ENCODE measurements at places on chromosomes 2 and 18.

DNA sequence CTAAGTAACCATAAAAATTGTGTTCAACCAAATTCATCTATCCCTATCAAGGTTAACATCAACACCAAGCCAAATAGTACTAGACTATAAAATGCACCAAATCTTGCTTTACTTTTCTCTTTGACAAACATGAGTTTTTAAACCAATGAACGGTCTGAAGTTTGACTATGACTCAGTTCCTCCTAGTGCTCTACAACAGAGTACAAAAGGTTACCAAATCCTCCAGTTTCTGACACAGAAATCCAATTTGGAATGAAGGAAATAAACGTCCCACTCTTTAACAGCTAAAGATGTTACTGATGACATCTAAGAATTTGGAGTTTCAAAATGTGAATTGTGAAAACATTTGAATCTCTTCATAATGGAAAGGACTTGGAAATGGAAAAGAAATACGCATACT, 11.8 kb upstream of the ACVR1 start:
- DNase-seq = no peak

- no peak for DNase-seq
Measured at GRCh38 chr2:43051338-43051737, 175.1 kb downstream of the ZFP36L2 start.

DNA sequence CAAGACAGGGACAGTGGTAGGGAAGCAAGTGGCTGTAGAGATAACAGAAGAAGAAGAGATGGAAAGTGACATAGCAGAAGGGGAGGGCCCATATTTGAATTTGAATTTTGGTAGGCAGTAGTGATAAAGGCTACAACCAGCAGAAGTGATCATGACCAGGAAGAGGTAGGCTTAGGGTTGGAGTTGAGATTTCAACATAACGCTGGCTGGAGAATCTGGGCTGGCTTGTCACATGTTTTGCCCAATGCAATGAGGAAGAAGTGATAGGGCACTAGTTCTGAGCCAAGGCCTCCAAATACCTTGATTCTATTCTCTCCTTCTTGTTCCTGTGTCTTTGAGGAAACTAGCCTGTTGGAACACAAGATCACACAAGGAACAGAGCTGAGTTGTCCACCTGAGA, 69.4 kb downstream of the SCG2 start:
- no peak for DNase-seq

DNA sequence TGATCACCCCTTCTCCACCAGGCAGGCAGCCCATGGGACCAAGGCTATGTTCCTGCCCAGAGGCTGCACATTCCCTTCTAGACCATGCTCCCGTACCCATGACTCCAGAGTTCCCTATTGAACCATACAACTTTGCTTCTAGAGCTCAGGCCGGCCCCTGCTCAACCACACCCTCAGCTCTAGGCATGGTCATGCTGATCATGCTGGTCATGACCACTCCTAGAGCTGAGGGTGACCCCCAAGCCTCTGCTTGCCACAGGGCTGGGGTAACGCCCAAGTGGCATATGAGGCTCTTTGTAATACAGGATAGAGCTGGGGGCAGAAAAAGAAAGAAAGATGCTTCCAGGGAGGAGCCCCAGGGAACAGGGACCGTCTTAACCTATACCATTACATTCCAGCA, 301.8 kb downstream of the SP3 start:
- no peak for DNase-seq

GRCh38 chr2:9837451-9837850, 5.8 kb upstream of the TAF1B start:
- no peak for DNase-seq

DNA sequence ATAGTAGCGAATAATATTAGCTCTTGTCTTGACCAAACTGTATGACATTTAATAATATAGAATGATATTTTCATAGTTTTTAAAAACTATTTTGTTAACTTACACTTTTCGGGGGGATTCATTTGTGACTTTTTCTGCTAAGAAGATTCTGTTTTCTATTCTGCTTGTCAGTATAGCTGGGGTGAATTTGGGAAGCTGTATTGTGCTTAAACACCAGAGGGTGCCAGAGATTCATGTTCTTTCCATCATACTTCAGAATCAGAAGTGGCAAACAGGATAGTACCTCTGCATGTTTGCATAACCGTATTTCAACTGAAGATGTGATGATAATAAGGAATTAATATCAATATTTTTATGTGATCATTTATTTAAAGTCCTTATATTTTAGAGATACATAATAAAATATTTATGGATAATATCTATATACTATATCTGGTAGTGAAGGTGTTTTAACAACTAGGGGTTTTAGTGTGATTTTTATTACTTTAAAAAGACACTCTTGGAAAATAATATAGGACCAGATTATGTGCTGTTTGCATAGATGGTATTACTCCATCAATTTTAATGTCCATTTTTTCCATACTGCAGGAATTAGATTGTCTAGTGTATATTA, 81.0 kb downstream of the TAF4B start:
- DNase-seq = no peak

DNA sequence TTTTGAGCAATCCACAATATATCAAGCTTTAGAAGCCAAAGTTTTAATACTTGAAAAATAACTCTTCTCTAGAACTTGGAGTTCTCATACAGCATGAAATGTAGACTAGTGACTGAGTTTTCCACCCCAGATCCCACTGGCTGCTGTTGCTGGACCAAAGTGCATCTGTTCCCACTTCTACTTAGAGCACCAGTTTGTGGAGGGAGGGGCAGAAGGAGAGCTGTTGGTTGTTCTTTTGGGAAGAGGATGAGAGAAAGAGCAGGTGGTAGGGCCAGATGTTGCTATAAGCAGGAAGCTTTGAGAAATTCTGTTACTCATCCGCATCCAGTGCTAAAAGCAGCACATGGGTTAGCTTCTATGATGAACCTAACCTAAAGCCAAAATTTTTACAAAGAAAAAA, 59.0 kb downstream of the MBD2 start:
- DNase-seq = no peak

DNA sequence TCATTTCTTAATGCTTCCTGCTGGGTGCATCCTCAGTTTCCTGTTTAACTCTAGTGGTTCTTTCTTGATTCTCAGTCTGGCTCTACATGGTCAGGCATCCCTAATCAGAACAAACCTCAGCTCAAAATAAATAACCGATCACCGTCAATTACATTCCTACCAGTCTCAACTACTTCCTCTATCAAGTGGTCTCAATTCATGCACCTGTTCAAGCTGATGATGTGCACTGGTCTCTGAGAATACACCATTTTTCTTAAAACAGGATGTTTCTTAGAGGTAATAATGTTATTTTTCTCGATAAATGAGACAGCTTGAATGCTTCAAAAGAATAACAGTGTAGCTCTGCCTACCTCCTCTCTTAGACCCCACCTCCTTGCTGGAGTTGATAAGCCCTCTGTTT, 420.9 kb downstream of the SOCS6 start:
- no peak for DNase-seq

GRCh38 chr2:112646102-112646719, 472 bp downstream of the SLC20A1 start:
- DNase-seq = peak; percentile 61

DNA sequence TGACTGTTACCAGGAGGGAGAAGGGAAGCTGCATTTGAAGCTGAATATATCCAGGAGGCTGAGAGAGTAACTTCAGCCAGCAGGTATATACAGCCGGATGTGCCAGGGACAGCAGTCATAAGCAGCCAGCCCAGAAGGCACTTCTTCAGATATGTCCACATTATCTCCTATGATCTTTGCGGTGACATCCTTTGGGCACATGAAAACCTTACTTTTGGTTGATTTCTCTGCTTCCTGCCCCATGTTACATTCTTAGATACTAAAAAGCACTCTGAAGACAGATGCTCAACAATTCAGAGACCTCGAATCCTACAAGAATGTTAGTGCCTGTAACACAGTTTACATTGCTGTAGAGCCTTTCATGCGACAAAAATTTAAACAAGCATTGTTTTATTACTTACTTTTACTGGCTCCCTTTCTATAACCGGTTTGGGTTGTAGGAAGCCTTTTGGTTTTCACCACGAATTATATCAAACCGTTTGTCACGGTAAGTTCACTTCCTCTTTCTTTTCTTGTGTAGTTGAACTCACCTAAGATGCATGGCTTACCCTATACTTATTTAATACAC, 50.3 kb upstream of the TLK1 start:
- DNase-seq = peak; percentile 4

DNA sequence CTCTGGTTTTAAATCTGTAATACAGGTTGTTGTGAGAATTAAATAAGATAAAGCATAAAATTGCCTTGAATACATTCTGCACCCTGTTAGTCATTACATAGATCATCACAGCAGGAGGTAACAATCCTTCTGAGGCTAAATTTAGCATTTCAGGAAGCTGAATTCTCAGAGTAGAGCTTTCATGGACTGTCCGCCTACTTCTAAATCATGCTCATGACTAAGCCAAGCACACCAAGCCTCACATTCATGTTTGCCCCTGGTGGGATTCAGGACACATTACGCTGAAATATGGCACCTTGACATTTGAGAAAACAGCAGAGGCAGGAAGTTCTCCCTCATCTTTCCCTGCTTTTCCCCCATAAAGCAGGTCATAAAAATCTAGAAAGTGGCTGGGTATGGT, 16.6 kb upstream of the PIK3C3 start:
- DNase-seq = no peak

DNA sequence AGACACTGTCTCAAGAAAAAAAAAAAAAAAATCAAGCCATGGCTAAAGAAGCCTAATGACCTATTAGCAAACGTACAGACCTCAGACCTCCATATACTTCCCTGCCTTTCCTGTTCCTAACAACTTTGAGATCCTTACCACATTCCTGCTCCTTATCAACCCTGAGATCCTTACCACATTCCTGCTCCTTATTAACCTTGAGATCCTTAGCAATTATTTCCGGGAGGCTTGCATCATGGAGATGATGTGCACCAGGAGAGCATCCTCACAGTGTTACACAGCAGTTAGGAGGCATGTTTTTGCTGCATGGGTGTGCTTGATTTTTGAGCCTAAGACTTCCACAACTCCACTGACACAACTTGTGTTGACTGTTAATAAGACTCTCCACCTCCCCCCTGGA, 54.6 kb upstream of the RASGRP3 start:
- no peak for DNase-seq

DNA sequence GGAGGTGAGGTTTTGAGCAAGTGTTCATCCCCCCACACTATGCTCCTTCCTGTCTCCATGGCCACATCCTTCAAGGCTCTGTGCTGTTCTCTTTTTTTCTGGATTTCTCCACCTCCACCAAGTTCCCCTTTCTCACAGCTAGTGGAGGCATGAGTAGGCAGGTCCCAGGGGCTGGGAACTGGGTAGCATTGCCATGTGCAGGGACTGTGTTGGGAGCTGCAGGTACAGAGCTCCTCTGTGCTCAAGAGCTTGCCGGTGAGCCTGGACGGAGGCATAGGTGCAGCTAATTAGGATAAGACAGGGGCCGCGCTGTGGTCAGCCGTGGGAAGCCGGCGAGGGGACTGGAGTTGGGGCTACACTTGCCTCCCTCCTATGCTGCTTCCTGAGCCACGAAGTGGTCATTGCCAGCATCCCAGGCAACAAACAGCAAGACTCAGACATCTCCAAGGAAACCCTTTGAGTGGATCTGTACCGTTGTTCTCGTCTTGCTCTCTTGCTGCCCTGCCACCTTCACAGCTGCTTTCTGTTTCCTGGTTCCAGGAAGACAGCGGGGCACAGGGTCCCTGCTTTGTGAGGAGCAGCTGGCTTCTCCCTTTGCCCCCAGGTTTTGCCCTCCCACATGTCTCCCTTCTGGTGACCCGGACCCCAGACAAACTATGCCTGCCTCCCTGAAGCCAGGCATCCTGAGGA, 36.9 kb downstream of the ATOH8 start:
- DNase-seq = no peak

- DNase-seq = no peak
Measured at GRCh38 chr18:9103376-9103873, 926 bp downstream of the NDUFV2 start.

GRCh38 chr2:162244541-162245031, 1.3 kb upstream of the FAP start:
- DNase-seq = no peak

DNA sequence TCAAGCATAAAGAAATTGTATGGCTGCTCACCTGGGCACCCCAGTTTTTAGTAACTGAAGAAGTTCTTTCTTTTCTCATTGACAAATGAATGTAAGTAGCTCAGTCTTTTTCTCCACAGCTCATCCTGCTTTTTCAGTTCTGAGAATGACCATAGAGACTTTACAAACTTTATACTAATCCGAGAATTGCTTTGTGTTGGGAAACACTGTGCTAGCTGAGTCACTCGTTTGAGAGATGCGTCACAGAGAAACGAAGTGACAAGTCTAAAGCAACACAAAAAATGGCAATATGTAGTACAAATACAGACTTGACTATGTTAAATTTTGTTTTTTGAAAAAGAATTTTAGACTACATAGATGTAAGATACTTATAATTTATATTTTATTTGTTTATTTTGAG, 9.0 kb downstream of the LRRTM4 start:
- DNase-seq = no peak

DNA sequence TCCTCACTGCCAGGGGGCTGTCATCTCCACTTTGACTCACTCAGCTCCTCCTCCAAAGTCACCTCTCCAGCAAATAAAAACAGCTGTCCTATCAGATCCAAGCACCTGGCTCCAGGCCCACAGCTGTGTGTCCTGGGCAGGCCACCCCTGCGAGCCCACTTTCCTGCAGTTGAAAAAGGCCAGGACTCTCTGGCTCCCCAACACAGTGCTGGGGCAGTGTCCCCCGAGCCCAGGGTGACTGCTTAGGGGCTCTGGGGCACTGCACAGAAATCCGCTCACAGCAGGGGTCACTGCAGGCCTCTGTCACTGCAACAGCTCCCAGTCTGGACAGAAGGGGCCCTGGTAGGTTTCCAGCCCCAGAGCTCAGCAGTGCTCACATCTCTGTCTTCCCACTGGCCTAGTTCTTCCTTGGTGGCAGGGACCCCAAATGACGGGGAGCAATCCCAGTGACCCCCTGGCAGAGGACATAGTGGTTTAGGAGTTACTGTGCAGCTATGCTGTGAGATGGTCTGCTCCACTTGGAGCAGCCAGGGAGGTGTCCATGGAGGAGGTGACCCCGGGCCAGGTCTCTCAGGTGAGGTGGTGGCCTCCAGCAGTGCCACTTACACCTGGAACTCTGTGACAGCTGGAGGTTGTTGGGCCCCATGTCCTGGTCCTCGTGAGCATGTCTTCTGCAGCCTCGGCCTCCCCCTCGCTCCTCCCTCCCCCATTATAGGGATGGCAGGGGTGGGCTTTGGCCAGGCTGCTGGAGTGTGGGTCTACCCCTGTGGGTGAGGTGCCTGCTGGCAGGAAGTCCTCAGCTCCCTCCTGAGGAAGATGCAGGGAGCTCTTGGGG, 35.5 kb downstream of the HS6ST1 start:
- DNase-seq = no peak

DNA sequence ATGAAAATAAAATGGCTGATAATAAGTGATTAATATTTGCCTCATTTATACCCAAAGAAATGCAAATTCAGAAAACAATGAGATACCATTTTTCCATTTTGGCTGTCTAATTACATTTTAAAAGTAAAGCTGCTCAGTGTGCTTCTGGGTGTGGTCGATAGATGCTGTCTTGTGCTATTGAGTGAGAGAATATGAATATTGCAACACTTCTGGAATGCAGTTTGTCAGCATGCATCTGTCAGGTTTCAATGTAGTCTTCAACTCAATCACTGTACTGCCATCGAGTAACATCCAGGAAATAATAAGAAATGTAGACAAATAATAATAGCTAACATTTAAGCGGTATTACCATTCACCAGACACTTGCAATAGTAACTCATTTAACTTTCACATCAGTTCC, 3.9 kb downstream of the IL18R1 start:
- DNase-seq = no peak

All from activated T-cell treated with anti-CD3 and anti-CD28 coated beads for 48 hours (primary cell).